ENCODE measurements at places on chromosomes 16 and 17.

- no peak for DNase-seq
These were observed 18.5 kb downstream of the SRCIN1 start for GRCh38 chr17:38587203-38587602.

DNA sequence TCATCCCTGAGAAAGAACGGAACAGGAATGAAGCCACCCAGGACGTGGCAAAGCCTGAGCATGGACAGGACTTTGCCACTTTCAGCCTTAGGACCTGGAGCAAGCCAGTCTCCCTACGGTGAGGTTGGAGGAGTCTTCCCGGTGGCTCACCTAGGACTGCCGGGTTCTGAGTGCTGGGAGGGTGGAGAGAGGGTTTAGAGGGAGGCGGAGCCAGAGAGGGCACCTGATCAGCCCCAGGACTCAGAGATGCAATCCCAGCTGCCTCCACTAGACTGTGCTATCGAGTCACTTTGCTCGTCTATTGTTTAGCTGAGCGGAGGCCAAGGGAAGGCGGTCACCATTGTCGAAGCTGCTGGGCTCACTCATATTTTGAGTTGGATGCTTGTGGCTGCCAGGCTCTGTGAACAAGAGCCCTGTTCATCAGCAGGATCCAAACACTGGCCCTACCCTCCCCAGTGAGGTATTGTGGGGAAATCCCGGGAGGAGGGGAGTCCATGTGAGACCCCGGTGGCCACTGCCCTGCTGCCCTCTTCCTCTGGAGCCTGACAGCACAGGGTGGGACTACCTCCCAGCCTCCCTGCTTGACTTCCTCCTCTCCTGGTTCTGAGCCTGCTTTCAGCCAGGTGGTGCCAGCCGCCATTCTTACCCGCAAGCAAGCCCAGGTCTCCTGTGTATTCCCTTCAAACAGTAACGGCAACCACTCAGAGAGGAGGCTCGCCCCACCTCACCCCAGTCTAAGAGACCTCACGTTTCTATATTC, 7.0 kb downstream of the KRT14 start:
- DNase-seq = peak; percentile 78

- DNase-seq = no peak
These were observed 285.2 kb upstream of the ELAC2 start for GRCh38 chr17:13302983-13303382.

DNA sequence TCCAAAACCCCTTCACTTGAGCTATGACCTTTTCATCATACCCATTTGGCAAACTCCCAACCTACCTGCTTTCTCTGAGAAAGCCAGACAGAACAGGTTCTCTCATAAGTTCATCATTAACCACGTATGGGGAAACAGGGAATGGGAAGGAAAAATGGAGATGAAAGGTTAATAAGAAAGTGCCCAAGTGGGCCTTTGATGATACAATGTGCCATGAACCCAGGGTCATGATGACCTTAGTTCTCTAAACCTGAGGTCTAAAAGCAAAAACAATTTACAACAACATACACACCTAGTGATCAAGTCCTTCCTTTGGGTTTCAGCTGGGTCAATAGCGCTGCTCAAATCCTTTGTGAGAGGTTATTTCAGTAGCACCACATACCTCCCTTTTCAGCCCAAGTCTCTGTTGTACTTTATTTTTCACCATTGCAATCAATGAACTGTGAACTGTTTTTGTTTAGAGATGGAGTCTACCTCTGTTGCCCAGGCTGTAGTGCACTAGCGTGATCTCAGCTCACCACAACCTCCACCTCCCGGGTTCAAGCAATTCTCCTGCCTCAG, 14.5 kb upstream of the RANGRF start:
- DNase-seq = no peak

GRCh38 chr17:81723651-81724209, 11.6 kb downstream of the SLC25A10 start:
- no peak for DNase-seq
